Ascending aorta (tissue), 2 donors: ENCODE measurements at places on chromosomes 5 and 9. TPM values are rescaled to one million over a fixed set of nuclear protein-coding genes. Genes with fewer than 3 reads are reported as not detected.

GRCh38 chr9:259405-260404 lies 45.0 kb downstream of the DOCK8 start:
- no peak for DNase-seq
- H3K36me3 ChIP-seq = no peaks in the 10 kb centered on the region
- no peaks in the 10 kb centered on the region for H3K4me1 ChIP-seq

GRCh38 chr9:127690735-127691134 lies 16.1 kb upstream of the CFAP157 start:
- H3K36me3 ChIP-seq = peaks cover 7% of the 10 kb centered on the region
- H3K27me3 ChIP-seq = no peaks in the 10 kb centered on the region
- H3K4me1 ChIP-seq = no peaks in the 10 kb centered on the region
- no peak overlapping the region for H3K4me3 ChIP-seq
- DNase-seq = no peak

DNA sequence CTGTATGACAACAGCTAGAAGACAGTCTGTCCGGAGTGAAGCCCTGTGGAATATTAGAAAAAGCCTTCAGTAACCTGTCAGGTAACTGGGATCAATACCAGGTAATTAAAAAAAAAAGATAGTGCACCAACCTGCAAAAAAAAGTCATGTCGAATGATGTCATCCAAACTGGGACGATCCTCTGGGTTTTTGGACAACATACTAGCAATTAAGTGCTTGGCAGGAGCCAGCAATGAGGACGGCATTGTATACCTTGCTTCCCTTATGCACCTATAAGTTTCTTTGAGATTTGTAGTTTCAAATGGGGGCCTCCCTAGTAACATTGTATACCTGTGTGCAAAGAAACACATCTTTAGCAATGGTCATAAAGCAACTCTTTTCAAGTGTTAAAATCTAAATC lies 2.8 kb downstream of the PLK2 start:
- DNase-seq = no peak
- H3K4me3 ChIP-seq = peak overlapping the region; percentile 92
- no peaks in the 10 kb centered on the region for H3K4me1 ChIP-seq
- H3K27ac ChIP-seq = no peak overlapping the region
- peaks cover 12% of the 10 kb centered on the region for H3K36me3 ChIP-seq

DNA sequence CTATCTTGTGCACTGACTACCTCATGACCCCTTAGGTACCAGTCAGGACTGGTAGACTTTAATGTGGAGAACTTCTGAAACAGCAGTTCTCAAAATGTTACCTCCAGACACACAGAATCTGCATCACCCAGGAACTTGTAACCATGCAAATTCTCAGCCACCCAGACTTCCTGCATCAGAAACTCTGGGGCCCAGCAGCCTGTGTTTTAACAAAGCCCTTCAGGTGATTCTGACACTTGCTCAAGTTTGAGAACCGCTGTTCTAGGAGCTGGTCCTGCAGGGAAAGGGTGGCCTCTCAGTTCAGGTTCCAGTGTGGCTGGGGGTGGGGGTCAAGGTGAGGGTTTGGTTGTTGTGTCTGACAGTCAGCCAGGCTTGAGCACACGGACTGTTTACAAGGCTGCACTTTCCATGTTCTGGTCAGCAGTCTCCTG lies 28.4 kb downstream of the ZFP62 start:
- H3K36me3 ChIP-seq = peaks cover 27% of the 10 kb centered on the region
- no peaks in the 10 kb centered on the region for H3K27me3 ChIP-seq
- no peak for DNase-seq
- H3K4me3 ChIP-seq = peak overlapping the region; percentile 95
- peaks cover 4% of the 10 kb centered on the region for H3K4me1 ChIP-seq

GRCh38 chr9:127907867-127908659 lies 8.7 kb upstream of the ST6GALNAC6 start:
- H3K4me1 ChIP-seq = peaks cover 40% of the 10 kb centered on the region
- no peaks in the 10 kb centered on the region for H3K27me3 ChIP-seq
- no peak overlapping the region for H3K4me3 ChIP-seq
- peaks cover 32% of the 10 kb centered on the region for H3K36me3 ChIP-seq
- H3K27ac ChIP-seq = peak overlapping the region; percentile 17

DNA sequence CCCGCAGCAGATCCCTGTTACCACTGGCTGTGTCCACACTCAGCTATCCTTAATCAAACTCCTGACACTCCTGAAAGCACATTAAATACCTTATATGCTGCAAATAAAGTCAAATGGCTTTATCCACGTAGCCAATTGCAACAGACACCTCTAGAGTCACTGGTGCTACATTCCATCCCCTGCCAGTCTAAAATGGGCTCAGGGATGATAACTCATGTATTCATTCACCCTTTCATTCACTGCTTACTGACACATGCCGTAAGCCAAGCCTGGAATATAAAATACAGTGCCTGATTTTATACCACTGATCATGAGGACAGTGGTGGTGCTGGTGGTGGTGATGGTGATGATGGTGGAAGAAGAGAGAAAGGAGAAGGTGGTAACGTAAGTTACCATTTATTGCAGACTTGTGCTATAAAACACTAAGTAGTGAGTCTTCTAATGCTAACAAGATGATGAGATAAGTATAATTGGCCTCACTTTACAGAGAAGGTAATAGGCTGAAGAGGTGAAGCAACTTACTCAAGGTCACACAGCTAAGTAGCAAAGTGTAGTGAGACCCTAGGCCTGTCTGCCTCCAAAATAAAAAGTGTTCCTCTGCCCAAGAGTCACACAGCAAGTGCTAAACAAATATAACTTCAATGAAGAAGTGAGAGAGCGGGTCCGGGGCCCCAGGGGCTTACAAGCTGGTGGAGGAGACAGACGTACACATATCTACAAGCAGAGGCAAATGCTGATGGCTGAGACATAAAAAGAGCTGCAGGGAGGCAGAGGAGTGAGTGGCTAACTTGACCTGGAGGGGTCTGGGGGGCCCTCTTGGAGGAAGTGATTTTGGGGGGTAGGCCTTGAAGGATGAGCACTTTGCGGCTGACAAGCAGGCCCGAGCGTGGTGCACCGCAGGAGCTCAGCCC lies 1.2 kb downstream of the TTLL11 start:
- H3K36me3 ChIP-seq = no peaks in the 10 kb centered on the region
- H3K27ac ChIP-seq = peak overlapping the region; percentile 92
- H3K4me3 ChIP-seq = peak overlapping the region; percentile 92
- no peaks in the 10 kb centered on the region for H3K27me3 ChIP-seq
- no peak for DNase-seq

DNA sequence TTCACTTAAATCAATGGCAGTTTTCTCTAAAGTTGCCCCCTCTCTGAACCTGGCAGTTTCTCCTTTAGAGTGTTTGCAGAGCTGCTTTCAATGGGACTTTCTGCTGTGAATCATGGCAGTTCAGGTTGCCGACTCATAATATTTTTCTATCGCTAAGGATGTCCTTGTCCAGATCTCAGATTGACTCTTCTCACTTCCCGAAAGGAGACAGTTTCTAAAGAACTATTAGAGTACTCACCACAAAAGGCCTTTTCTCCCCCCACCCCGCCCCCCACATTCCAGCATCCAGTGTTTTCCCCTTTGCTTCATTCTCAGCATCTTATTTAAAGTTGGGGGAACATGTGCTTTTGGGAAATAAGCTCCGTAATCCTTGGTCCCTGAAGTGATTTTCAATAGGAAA lies 443.5 kb upstream of the KLF4 start:
- H3K27ac ChIP-seq = no peak overlapping the region
- H3K27me3 ChIP-seq = no peaks in the 10 kb centered on the region
- H3K4me3 ChIP-seq = no peak overlapping the region
- no peak for DNase-seq
- no peaks in the 10 kb centered on the region for H3K4me1 ChIP-seq

- H3K4me1 ChIP-seq = no peaks in the 10 kb centered on the region
- no peaks in the 10 kb centered on the region for H3K27me3 ChIP-seq
- no peak overlapping the region for H3K4me3 ChIP-seq
- H3K36me3 ChIP-seq = no peaks in the 10 kb centered on the region
- no peak overlapping the region for H3K27ac ChIP-seq
Observed at GRCh38 chr5:101390151-101390908, 487.2 kb upstream of the ST8SIA4 start.

DNA sequence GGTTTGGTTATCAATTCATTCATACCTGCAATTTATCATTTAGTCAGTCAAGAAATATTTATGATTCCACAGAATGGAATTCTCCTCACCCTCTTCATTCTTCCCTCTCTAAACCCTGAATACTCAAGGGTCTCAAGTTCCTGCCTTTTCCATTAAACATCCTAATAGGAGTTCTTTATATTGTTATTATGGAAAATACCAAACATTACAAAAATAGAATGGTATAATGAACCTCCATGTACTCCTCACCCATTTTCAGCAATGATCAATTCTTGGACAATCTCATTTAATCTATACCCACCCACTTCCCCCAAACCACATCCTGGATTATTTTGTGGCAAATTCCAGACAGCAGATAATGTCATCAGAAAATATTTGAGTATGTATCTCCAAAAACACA lies 74.5 kb downstream of the ADAMTS12 start:
- H3K27me3 ChIP-seq = no peaks in the 10 kb centered on the region
- DNase-seq = no peak
- H3K4me3 ChIP-seq = no peak overlapping the region
- H3K4me1 ChIP-seq = no peaks in the 10 kb centered on the region

GRCh38 chr9:125743682-125744428 lies 3.3 kb upstream of the PBX3 start:
- no peaks in the 10 kb centered on the region for H3K27me3 ChIP-seq
- no peak for DNase-seq
- H3K4me3 ChIP-seq = no peak overlapping the region
- no peaks in the 10 kb centered on the region for H3K36me3 ChIP-seq
- no peaks in the 10 kb centered on the region for H3K4me1 ChIP-seq

DNA sequence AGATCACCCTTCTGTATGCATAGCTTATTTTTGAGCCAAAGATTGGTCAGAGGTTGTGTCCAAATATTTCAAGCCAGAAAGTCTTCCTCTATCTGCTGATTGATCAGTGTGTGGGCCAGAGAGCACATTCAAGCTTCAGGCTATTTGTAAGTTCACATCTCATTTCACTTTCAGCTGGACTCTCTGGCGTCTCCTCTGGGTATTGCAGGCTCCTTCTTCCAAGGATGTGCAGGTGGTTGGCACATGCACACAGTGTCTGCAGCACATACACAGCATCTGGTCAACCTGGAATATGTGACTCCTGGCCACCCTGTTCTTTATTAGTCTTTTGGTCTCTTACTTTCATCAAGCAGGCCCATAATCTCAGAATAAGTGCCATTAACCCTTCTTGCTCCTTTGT lies 516.1 kb downstream of the ANXA1 start:
- no peaks in the 10 kb centered on the region for H3K36me3 ChIP-seq
- no peak overlapping the region for H3K27ac ChIP-seq
- DNase-seq = no peak
- H3K4me3 ChIP-seq = no peak overlapping the region
- H3K27me3 ChIP-seq = no peaks in the 10 kb centered on the region
- no peaks in the 10 kb centered on the region for H3K4me1 ChIP-seq

GRCh38 chr5:20833081-20833627 lies 845.2 kb upstream of the CDH18 start:
- DNase-seq = no peak
- no peak overlapping the region for H3K27ac ChIP-seq
- no peak overlapping the region for H3K4me3 ChIP-seq
- H3K4me1 ChIP-seq = no peaks in the 10 kb centered on the region

DNA sequence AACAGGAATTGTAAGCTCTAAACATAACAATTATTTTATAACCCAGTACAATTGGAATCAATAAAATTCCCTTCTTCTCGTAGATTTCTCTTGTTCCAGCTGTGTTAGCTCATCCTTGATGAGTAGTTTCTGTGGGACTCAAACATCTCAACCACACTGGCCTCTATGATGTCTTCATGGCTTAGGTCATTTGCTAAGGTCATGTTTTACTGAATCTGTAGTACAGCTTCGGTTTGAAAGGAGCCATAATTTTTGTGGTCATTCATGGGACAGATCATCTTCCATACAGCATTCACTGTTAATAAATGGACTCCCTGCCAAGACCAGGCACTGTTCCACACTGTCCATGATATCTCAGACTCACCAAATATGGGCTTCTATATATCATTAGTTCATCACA lies 369.0 kb upstream of the RFX3 start:
- no peaks in the 10 kb centered on the region for H3K4me1 ChIP-seq
- no peak overlapping the region for H3K4me3 ChIP-seq
- no peaks in the 10 kb centered on the region for H3K36me3 ChIP-seq
- no peaks in the 10 kb centered on the region for H3K27me3 ChIP-seq

DNA sequence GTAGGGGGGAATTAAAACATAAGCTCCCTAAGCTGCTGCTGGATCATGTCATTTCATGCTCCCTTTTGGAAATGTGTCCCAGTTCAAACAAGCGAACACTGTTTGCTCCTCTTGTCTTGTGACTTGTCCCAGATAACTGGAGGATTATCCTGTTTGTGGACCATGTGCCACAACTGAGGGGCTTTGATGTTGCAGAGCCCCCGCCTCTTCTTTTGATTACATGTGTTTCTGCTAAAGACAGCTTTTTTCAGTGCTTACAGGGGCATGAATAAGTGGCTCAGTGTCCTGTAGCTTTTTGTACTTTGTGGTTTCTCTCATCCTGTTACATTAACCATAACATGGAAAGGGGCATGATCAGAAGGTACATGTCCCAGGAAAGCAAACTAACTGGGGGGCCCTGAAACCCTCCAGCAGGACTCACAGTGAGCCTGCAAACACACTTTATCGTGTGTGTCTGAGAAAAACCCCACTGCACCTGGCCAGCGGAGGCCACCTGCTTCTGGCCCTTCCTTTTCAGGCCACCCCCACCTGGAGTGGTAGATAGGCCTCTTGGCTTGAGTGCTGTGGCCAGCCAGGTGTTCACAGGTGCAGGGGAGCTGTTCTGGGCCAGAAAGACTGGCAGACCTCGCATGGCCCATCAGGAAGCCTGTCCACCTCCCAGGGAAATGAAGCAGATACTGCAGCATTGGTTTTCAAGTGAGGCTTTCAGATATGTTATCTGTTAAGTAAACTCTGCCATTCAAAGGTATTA lies 285.6 kb downstream of the FANCC start:
- H3K4me1 ChIP-seq = peaks cover 23% of the 10 kb centered on the region
- DNase-seq = no peak
- no peaks in the 10 kb centered on the region for H3K27me3 ChIP-seq
- H3K36me3 ChIP-seq = no peaks in the 10 kb centered on the region
- H3K4me3 ChIP-seq = peak overlapping the region; percentile 33

- DNase-seq = no peak
- H3K4me1 ChIP-seq = no peaks in the 10 kb centered on the region
- H3K27me3 ChIP-seq = no peaks in the 10 kb centered on the region
Observed at GRCh38 chr9:137465000-137465719, 6.0 kb upstream of the NSMF start.

- H3K27ac ChIP-seq = peak overlapping the region; percentile 77
- no peak for DNase-seq
- no peaks in the 10 kb centered on the region for H3K36me3 ChIP-seq
- H3K27me3 ChIP-seq = no peaks in the 10 kb centered on the region
- H3K4me3 ChIP-seq = peak overlapping the region; percentile 72
Observed at GRCh38 chr5:91281401-91281800, 101.7 kb downstream of the ARRDC3 start.

- H3K4me1 ChIP-seq = no peaks in the 10 kb centered on the region
- no peak for DNase-seq
- no peaks in the 10 kb centered on the region for H3K36me3 ChIP-seq
- no peak overlapping the region for H3K27ac ChIP-seq
- H3K4me3 ChIP-seq = no peak overlapping the region
Observed at GRCh38 chr9:102728946-102729345, 266.2 kb upstream of the CYLC2 start.

The PROB1 gene
- total RNA-seq = 4.3 TPM

The NUP214 gene
- 234 TPM for total RNA-seq

The ZNF883 gene
- not detected for total RNA-seq

The DMGDH gene
- 0.75 TPM for total RNA-seq

The FBXW5 gene
- 421 TPM for total RNA-seq

The SHOC1 gene
- total RNA-seq = not detected

The ARSB gene
- total RNA-seq = 18.6 TPM

The THOC3 gene
- 18.1 TPM for total RNA-seq
